ENCODE measurements at places on chromosomes 2 and 18.

- DNase-seq: no peak
Observed at GRCh38 chr2:21779786-21780185, 656.0 kb downstream of the TDRD15 start.

DNA sequence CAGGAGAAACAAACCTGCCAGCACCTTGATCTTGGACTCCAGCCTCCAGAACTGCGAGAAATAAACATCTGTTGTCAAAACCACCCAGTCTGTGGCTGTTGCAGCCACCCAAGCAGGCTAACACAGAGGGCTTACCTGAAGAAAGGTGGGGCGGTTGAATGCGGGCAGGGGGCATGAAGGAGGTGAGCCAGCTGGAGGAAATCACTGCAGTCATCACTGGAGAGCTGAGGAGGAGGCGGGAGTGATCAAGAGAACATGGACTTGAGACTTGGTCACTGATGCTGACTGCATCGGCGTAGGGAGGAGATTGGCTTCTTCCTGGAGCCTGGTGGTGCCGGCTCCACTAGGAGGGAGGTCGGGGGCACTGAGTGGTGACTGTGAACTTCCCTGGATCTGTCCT is 14.6 kb upstream of the ARMC9 start:
- DNase-seq: no peak

- no peak for DNase-seq
Observed at GRCh38 chr2:192194265-192194865, 368 bp downstream of the TMEFF2 start.

DNA sequence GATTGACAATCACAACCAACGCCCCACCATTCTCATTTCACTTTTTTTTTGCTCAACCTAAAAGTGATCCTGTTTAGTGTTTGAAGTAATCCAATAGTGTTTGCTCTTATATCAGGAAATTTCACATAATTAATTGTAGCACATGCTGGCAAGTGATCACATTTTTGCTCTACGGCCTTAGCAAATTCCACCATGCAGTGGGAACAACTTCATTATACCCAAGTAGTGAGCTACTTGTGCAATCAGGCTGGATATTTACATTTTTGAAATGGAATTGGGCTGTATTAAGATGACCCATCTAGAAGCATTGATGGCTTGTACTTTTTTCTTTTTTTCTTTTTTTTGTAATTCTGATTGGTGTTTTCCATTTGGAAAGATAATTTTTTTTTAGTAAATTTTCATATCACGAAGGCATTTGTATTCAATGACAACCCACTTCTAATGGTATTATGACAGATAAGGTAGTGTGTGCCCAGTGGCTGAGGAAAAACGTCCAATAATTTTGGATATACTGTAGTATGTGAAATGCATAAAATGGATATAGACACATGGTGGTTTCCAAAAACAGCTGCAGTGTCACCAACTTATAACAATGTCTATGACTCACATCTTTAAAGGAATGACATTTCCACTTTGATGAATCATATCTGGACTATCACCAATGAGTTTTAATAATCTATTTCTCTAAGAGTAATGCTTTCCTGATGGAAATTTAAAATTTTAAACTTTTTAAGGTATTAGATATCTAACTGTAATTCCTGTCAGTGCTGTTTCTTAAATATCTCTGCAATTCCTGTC is 130.6 kb downstream of the COL6A3 start:
- no peak for DNase-seq

All from stimulated activated CD8-positive, alpha-beta memory T cell treated with anti-CD3 and anti-CD28 coated beads, Interleukin-7, amount 100 ng/mL, for 1 hour (primary cell).